AG20443 (cell line): ENCODE measurements at places on chromosomes 3 and 15.
A peak's percentile ranks its signal among the peaks of the same experiment; 100 is the strongest.

DNA sequence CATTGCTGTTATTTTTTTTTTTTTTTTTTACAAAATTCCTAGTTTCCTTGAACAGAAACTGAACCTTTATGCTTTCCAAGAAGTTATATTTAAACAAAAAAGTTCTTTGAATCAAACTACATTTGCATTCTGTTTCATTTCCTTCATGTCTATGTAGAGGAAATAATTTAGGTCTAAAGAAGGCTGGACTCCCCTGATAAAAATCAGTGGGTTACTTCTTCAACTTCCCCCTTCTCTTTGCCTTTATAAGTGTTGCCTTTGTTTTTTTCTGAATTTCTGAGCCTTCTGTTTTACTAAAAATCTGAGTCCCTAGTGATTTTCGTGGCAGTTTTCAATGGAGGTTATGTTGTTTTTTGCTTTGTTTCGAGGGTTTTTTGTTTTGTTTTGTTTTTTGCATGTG lies 152.8 kb downstream of the CHDH start:
- DNase-seq, result no peak

- DNase-seq, result no peak
These were observed 41.4 kb upstream of the BSN start for GRCh38 chr3:49512781-49513355.

GRCh38 chr15:30001602-30002001 lies 81.2 kb upstream of the GOLGA8J start:
- no peak for DNase-seq

DNA sequence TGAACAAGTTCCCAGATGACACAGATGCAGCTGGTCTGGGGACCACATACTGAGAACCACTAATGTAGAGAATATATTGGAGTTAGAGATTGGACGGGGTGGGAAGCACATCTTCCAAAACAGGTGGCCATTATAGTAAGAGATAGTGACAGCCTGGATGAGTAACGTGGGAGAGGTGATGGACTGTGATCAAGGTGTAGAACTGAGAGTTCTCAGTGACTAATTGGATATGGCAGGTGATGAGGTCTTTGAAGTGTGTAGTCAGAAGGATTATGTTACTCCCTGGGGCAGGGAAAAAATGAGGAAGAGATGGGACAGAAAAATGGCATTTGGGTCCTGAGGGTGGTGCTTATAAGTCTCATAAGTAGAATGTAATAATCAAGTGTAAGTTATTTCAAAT lies 66.6 kb downstream of the KCNMB2 start:
- DNase-seq, result no peak

DNA sequence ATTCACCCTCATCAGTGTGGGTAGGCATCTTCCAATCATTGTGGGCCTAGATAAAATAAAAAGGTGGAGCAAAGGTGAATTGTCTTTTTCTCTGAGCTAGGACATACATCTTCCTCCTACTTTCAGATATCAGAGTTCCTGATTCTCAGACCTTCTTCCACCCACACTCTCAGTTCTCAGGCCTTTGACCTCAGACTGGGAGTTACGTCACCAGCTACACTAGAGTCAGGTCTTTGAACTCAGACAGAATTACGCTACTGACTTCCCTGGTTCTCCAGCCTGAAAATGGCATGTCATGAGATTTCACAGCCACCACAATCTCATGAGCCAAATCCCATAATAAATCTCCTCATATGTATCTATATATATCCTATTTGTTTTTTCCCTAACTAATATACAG lies 39.0 kb downstream of the STRIT1 start:
- no peak for DNase-seq

DNA sequence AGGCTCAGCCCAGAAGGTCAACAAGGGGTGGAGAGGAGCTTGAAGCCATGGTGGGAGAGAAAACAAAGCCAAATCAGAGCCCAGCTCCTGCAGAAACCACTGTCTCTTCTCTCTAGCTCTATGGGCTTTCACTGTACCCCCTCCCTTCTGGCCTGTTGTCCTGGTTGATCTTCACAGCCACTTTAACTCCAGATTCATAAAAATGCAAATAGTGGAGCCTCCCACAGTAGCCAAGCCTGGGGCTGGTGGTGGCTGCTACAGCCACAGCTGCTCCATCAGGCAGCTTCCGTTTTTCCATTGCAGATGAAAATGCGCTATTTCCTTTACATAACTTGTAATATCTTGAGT lies 20.7 kb upstream of the CAV3 start:
- DNase-seq, result peak; percentile 47

- DNase-seq, result peak; percentile 50
These were observed 74.2 kb downstream of the CRTC3 start for GRCh38 chr15:90603893-90604292.

DNA sequence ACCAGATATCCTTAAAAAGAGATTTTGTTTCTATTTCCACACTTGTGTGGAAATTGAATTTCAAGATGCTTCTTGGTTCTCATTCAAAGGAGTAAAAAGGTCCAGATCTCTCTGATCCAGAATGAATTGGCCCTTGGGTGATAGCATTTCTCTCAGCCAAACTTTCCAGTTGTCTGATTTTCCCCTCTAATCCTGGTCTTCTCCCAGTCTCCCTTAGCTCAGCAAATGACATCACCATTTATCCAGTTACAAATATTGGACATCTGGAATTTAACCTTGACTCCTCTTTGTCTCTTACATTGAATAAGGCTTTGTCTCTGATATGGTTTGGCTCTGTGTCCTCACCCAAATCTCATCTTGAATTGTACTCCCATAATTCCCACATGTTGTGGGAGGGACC lies 10.2 kb upstream of the FGF7 start:
- no peak for DNase-seq

GRCh38 chr3:25191673-25192072 lies 236.4 kb upstream of the RARB start:
- no peak for DNase-seq

- no peak for DNase-seq
These were observed 81.7 kb downstream of the DHX30 start for GRCh38 chr3:47884603-47885002.

GRCh38 chr3:71846185-71846584 lies 61.2 kb upstream of the PROK2 start:
- no peak for DNase-seq

DNA sequence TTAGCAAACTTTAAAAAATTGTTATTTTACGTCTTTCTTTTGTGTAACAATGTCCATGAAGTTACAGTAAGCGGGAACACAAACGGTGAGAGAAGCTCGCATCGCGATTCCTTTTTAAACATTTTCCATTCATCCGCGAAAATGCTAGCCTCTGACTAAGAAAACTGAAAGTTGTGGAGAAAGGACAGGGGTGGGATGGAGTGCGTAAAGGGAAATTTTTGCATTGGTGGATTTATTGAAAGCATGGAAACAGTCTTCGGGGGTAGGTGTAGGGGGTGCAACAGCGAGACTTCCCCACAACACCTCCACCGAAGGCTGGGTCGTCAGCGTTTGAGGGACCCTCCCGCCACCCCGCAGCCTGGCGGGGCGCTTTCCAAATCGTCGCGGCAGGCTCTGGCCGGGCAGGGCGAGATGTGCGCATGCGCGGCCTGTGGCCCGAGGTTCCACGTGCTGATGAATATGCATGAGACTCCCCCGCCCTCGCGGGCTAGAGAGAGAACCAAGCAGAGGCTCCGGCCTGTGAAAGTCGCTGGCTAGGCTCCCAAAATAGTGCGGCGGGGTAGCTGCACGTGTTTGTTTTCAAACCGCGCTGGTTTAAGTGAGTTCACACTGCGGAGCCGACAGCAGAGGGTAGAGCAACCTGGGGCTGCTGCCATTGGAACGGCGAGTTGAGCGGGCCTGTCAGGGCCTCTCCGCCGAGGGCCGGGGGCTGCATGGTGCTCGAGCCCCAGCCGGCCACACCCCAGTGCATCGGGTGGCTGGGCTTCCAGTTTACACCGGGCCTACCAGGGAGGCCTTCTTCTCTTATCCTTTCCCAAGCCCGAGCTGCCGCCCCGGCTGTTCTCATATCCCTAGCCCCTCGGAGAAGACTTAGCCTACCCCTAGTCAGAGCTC lies 9.9 kb downstream of the ZIC1 start:
- peak; percentile 97 for DNase-seq

DNA sequence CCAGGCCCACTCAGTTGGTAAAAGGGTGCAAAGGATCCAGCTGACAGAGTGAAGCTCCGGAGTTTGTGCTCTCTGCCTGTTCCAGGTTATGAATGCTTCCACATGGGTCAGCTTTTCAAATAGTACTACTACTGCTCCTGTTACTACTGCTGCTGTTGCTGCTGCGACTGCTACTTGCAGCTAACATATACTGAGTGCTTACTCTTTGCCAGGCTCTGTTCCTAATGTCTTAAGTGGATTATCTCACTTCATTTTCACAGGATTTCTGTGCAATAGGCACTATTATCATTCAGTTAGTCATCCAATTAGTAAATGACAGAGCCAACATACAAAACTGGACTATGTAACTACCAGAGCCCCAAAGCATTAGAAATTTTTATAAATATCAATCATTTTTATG lies 106.5 kb downstream of the IQCH start:
- no peak for DNase-seq

GRCh38 chr15:66411190-66411589 lies 24.5 kb downstream of the MAP2K1 start:
- no peak for DNase-seq
